ENCODE measurements at places on chromosomes 5 and 9. TPM values are rescaled to one million over a fixed set of nuclear protein-coding genes. Genes with fewer than 3 reads are reported as not detected.
A peak's percentile ranks its signal among the peaks of the same experiment; 100 is the strongest.

- no peak for DNase-seq
Observed at GRCh38 chr5:108762660-108763059, 15.0 kb downstream of the FER start.

DNA sequence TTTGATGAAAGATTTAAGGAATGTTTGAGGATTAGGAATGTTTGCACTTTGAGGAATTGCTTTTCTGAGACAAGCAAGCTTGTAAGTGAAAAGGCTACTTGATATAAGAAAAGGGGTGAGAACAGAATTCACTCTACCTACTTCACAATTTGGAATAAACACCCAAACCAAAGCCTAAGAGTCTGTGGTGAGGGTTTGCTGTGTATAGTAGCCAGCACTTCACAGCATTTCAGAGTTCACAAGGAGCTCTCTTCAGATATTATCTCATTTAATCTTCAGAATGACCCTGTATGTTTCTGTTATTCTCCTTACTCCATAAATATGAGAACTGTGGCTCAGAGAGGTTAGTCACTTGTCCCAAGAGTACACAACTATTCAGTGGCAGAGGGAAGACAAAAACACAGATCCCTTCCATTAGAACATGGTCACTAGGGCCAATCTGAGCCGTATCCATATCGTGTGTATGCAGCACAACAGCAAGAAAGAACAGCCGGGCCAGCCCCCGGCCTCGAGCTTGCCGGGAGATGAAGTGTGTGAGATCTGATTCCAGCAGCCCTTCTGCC is 92.4 kb downstream of the FRMD3 start:
- DNase-seq, result no peak

Gene ROR2
- 21.4 TPM for total RNA-seq

Gene AP3S1
- total RNA-seq, result 19.8 TPM

- no peak for DNase-seq
Observed at GRCh38 chr5:111517853-111518501, 5.6 kb upstream of the STARD4 start.

Gene GRAMD2B
- 18.8 TPM for total RNA-seq

GRCh38 chr9:82223442-82223841 is 234.9 kb downstream of the SPATA31D1 start:
- no peak for DNase-seq

GRCh38 chr5:151189151-151189550 is 31.6 kb upstream of the ANXA6 start:
- no peak for DNase-seq

GRCh38 chr9:86368871-86369521 is 14.8 kb upstream of the TUT7 start:
- DNase-seq, result no peak

DNA sequence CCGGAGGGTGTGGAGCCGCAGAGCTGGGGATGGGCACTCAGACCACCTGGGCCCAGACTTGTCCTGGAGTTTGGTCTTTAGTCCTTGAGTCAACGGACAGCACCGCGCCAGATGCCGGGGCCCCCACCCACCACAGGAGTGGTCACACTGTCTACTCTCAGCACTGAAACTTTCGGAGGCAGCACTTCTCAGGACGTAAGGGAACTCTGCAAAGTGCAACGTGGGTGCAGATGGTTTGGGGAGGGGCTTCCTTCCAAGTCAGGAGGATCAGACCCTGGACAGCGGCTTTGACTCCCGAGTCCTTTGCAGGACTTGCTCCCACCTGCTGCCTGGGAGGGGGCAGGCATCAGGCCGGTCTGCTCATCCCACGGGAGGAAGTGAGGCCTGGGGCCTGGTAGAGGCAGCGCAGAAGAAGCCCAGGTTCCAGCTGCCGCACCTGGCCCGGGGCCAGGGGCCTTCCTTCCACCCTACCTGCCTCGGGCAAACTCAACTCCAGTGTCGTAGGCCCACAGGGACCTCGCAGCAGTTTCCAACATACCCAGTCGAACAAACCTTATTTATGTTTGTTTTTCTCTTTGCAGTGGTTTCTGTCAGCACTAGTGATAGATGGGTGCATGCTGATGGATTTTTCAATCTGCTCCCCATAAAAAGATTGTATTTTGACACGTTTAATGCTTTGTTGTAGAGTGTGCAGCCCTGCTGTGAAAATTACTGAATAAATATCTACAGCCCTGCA is 149.8 kb upstream of the PPP1R26 start:
- no peak for DNase-seq

DNA sequence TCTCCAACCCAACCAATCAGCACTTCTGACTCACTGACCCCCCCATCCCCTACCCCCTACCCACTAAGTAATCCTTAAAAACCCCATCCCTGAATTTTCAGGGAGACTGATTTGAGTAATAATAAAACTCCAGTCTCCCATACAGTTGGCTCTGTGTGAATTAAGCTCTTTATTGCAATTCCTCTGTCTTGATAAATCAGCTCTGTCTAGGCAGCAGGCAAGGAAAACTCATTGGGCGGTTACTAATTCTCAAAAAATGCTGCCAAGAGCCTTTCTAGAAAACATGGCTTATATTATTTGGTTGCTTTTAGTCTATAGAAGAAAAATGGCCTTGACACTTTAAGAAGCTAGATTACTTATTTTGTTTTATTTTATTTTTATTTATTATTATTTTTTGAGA is 131.7 kb downstream of the SUSD1 start:
- peak; percentile 30 for DNase-seq

GRCh38 chr5:146751781-146752401 is 126.7 kb downstream of the PPP2R2B start:
- peak; percentile 26 for DNase-seq

- DNase-seq, result no peak
Observed at GRCh38 chr9:78493166-78493742, 196.3 kb downstream of the PSAT1 start.

- DNase-seq, result peak; percentile 52
Observed at GRCh38 chr9:83242066-83242465, 179.1 kb upstream of the RASEF start.

DNA sequence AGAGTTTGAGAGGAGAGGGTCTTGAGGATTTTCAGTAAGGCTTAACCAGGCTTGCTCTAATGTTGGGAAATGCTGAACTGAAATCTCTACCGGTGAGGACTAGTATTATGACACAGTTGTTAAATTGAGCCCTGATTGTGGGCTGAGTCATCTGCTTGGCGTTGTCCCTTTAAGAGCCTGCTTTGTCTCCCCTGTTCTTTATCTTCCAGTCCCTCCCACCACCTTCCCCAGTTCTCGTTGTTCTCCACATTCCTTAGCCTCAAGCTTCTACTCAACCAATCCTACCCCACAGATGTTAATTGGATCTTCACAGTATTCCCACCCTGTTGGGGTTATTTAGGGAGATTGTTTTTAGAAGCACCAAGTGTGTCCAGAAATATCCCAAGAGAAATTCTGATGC is 57.6 kb downstream of the ANKRD55 start:
- no peak for DNase-seq

GRCh38 chr5:129622531-129622930 is 125.4 kb upstream of the MINAR2 start:
- no peak for DNase-seq

GRCh38 chr9:7320139-7320538 is 479.4 kb downstream of the DMAC1 start:
- DNase-seq, result no peak

Gene FAM219A
- total RNA-seq, result 12.1 TPM

Gene CARD9
- total RNA-seq, result 0.92 TPM

DNA sequence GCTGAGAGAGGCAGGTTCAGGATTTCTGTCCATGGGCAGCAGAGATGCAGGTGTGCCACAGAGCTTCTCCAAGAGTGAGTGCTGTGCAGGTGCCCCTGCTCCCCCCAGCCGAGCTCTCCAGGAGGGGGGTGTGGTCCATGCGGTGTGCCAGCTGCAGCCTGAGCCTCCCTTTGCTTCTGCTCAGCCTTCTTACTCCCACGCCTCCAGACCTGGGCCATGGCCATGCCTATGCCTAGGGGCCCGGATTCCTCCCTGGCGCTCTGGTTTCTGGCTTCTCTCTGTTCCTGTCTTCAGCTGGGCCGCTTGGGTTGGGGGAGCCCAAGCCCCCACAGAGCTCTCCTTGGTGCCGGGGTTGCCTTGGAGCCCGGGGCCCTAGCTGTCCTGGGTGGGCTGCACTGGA is 133.3 kb downstream of the CACNA1B start:
- DNase-seq, result no peak

All from stomach (tissue), 19 donors.